ENCODE measurements at places on chromosomes 5 and 9.

DNA sequence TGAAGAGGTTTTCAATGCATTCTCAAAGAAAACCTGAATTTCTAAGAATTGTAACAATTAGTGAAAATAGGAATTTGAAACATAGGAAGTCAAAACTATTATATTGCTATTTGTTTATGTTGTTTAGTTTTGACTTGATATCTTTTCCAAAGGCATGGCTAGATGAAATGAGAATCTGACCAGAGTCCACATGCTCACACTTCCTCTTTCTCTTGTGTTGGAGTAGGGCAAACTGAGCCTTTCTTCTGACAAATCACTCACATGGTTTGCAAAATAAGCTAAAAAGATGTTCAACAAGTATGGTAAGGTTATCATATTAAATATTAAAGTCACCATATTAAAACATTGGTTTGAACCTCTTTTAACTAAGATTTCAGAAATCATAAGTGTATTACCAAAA, 512.6 kb downstream of the ISL1 start:
- DNase-seq = no peak

DNA sequence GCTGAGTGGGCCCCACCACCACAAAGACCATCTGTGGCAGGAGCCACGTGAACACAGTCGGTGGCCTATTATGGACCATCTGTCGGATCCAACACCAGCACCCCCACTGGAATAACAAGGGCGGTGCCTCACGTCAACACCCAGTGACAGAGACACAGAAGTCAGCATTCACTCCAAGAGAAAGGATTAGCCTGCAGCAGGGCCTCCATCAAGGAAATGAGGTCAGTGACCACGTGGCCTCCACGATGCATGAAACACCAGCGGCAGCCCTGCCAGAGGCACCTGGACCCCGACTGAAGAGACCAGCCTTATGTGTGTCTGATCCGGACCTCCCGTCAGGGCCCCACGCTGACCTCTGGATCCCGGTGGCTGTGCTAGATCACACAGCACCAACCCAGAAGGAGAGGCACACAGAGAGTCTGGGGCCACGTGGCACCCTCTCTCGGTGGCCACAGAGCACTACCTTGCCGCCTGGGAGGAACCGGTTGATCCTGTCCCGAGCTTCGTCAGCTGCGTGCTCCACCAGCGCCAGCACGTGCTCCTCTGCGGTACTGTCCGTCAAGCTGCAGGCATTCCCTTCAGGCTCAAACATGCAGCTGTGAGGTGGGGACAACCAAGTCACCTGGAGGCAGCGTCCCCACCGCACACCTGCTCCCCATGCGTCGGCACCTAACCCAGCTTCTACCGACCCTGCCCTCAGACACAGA, 9.0 kb downstream of the BRD9 start:
- DNase-seq = no peak

DNA sequence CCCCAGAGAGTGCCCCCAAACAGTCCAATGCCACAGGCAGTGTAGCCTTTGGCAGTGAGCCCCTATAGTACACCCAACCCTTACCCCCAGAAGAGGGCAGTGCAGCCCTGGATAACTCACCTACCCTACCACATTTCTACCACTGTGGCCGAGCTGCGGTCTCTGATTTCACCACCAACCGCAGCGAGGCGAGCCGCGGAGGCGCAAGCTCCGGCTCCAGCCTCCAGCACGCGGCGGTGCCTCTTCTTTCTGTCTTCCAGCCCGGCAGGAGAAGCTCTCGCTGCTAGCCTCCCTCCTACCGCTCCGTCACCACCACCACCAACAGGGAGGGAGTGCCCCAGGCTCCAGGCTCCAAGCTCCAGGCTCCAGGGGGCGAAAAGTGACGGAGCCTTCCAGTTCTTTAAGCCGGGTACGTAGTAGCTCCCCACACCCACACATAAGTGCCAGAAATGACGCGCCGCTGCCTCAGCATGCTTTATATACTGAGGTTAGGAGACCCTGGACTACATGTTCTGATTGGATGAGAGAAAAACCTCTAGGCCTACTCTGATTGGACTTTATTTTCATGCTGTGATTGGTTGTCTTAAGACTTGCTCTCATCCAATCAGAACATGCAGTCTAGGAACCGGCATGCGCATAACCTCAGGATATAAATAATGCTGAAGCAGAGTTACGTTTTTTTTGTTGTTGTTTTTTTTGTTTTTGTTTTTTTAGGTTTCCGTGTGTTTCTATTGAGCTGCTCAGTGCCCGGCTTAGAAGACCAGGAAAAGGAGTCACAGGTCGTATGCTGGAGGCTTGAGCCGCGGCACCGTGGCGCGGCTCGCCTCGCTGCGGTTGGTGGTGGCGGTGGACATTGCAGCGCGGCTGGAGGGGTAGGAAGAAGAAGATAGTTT, at the start of gene PCAT7:
Gene PCAT7, plus strand, starts transcription at position 645 of the 893 bp plus-strand sequence.
- no peak for DNase-seq

- DNase-seq = no peak
These were observed 414.8 kb upstream of the CCNH start for GRCh38 chr5:87827539-87827938.

GRCh38 chr5:116756531-116756930, 181.9 kb upstream of the SEMA6A start:
- DNase-seq = no peak

GRCh38 chr9:131177898-131178297, 52.5 kb downstream of the NUP214 start:
- DNase-seq = no peak

GRCh38 chr5:172571413-172571812, 69.7 kb upstream of the NEURL1B start:
- no peak for DNase-seq

- DNase-seq = no peak
These were observed 26.1 kb downstream of the PGGT1B start for GRCh38 chr5:115236599-115236998.
